ENCODE measurements at places on chromosomes 13 and 19.

- DNase-seq = peak; percentile 91
Measured at GRCh38 chr13:30119476-30119875, 187.9 kb downstream of the KATNAL1 start.

GRCh38 chr19:47633517-47633916, 24.6 kb downstream of the BICRA start:
- no peak for DNase-seq

- DNase-seq = no peak
Measured at GRCh38 chr13:41944229-41944628, 16.7 kb downstream of the VWA8 start.

DNA sequence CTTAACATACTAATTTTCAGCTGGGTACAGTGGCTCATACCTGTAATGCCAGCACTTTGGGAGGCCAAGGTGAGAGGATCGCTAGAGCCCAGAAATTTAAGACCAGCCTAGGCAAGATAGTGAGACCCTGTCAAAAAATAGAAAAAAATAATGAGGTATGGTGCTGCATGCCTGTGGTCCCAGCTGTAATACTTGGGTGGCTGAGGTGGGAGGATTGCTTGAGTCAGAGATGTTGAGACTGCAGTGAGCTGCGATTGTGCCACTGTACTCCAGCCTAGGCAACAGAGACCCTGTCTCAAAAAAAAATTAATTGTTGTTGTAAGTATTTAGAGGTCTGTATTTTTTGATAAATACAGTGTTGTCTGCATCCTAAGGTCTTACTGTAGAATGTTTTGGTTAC, 66.8 kb downstream of the FNDC3A start:
- no peak for DNase-seq

- no peak for DNase-seq
Measured at GRCh38 chr19:12984143-12984627, 11.1 kb upstream of the NFIX start.

GRCh38 chr19:45275370-45275971, 24.4 kb downstream of the MARK4 start:
- no peak for DNase-seq

DNA sequence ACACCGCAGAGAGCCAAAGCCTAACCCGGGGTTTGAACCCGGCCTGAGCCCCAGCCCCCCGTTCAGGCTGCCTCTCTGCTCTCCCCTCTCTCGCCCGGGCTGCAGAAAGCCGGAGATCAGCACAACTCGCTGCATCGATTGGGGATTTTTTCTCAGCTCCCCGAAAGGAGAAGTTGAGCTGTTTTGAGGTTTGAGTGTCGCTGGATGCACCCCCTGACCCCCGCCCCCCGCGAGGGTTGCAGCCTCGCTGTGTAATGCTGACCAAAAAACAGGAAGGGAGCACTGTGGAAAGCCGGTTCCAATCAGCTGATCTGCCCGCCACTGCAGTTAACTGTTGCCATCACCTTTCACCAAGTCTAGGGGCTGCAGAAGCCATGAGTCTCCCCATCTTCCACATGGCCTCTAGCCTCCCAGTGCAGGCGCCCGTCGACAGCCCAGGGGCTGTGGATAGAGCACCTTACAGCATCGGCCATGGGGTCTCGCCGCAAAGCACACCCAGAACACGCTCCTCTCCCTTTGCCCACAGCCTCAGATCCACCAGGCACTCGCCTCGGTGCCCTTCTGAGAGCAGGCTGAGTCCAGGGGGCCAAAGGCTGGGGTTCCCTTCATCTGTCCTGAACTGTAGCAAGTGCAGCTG, 34.5 kb downstream of the MYO9B start:
- DNase-seq = no peak

GRCh38 chr19:2602391-2603181, 99.9 kb downstream of the GNG7 start:
- peak; percentile 99 for DNase-seq

DNA sequence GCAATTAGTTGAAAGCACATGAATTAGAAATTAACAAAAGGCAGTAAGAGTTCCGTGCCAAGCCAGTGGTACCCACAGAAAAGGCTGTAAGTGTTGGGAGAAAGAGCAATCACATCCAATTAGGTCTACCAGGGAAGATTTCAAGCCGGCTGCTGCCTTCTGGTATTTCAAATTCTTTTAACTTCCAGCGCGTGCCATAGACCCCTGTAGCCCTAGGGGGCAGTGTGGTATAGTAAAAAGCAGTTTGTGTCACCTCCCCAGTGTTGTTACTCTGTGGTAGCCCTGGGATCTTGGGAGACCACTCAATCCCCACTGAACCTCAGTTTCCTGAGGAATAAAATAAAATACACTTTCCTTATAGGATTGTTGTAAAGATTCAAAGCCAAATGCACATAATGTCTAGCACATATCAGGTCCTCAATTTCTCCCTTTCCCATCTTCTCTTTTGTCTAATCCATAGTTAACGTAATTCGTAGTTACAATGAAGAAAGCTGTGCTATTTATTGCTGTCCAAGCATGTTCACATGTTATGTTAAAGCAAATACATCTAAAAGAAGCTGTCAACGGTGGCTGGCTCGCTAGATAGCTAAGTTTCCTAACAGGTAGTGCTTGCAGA, 230.2 kb downstream of the TDRD3 start:
- DNase-seq = no peak

GRCh38 chr19:6800991-6801484, 28.5 kb downstream of the VAV1 start:
- peak; percentile 10 for DNase-seq

- no peak for DNase-seq
Measured at GRCh38 chr19:609004-609346, 19.3 kb downstream of the HCN2 start.

DNA sequence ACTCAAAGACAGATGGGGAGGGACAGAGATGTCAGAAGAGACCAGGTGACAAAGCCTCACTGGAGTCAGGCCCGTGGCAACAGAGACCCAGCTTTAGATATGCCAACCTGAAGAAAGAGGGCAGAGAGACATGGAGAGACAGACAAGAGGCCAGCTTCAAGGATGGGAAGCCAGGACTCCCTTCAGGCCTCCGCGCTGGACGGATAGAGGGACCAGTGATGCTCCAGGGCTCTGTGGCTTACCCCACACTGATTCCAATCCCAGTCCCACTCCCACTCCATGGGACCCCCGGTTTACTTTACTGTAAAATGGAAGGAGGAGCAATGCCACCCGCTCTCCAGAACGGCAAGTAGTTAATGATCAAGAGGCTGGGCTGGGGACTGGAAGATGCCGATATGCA, 1.7 kb upstream of the ETV2 start:
- DNase-seq = no peak

- no peak for DNase-seq
Measured at GRCh38 chr13:51066091-51066831, 44.8 kb downstream of the C13orf42 start.

DNA sequence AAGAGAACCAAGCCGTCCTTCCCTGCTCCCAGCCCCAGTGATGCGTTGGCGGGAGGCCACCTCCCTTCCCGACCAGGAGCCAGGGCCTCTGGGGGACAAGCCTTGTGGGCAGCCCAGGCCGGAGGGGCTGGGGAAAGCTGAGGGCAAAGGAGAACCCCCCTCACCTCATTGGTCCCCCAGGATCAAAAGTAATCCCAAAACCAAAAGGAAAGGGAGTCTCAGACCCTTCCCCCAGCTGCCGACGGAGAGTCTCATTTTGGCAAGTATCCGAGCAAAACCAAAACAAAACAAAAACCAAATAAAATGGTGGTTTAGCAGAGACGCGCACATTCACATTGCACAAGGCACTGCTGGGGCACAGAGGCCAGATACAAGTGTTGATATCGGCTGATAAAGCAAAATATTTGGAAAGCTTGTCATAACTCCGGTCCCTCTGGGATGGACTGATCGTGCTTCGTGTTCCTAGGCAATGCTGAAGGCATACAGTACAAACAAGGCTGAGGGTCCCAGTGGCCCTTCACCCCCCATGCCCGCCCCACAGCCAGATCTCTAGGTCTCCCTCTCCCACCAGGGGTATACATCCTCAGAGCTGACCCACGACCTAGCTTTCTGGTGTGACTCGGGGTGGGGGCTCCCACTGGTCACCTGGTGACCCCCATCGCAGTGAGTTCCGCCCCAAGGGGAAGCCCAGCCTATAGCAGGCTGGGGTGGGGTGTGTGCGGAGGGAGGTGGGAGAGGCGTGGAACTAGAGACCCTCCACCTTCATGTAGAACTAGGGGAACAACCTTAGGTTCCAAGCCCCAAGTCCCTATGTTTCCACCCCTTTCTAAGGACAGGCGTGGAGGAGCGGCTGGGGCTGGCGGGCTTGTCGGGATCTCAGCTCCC, 2.1 kb downstream of the CEBPA start:
- no peak for DNase-seq

DNA sequence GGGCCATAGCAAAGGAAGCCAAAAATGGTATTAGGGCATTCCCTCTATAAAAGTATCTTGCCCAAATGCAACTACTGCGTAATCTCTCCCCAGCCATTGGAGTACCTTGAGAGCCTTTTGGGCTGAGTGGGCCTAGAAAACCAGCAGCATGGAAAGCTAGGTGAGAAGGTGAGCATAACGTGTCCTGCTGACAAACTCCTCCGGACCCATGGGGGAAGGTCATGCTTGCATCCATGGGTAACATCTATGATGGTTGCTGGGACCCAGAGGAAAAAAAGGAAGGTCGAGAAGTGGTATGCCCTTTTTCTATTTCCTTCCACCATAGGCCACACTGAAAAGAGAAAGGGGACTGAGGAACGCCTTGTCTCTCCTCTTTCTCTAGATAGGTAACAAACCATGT, 57.4 kb downstream of the ZNF728 start:
- DNase-seq = peak; percentile 18

- peak; percentile 43 for DNase-seq
Measured at GRCh38 chr13:45833663-45834375, 17.7 kb downstream of the SIAH3 start.

GRCh38 chr13:21310220-21310619, 133.8 kb downstream of the MRPL57 start:
- peak; percentile 39 for DNase-seq

DNA sequence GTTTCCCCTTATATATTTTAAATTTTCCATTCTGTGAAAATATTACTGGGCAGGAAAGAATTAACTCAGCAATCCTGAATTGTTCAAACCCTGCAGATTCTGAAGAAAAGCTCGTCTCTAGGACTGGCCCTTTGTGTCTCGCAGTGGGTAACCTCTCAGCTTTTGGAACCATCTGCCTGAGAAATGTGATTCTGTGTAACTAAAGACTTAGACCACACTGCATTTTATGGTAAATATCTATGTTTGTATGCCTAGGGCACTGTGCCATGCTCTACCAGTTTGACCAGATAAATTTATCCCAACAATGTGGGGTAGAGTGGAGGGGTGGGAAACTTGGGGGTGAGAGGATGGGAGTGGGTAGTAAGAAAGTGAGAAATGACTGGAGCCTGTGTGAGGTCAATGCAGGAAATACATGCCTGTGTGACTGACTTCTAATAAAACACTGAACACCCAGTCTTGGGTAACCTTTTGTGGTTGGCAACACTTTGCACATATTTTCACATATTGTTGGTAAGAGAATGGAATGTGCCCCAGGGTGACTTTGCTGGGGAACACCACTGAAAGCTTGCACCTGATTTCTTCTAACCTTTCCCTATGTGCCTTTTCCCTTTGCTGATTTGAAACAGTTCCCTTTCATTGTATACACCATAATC, 1181.9 kb downstream of the OLFM4 start:
- no peak for DNase-seq

DNA sequence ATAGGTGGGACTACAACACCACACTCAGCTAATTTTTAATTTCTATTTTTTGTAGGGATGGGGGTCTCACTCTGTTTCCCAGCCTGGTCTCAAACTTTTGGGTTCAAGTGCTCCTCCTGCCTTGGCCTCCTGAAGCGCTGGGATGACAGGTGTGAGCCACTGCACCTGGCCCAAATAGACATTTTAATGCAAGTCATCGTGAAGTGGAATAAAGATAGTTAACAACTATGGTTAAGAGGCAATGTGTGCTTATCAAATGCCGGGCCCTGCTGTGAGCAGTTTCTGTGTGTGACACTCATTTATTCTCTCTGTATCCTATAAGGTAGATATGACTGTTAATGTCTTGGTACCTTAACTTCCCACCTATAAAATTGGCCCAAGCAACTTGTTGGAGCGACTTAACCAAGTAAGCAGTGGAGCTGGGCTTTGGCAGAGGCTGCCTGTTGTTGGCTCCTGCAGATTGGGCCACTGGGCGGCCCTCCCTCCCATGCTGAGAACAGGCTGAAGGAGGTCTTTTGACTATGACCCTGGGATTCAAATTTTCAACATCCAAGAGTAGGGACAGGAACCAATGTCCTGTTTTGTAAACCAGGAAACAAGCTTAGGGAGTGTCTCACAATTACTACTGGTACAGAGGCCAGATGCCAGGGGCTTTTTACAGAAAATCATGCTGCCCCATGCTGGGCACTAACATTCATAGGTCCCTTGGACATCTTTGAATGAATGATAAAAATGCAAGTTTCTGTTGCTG, 450.7 kb downstream of the TSHZ3 start:
- DNase-seq = no peak

GRCh38 chr19:4391306-4391693, 9.0 kb downstream of the SH3GL1 start:
- DNase-seq = no peak

Measured in fibroblast of gingiva (primary cell).